RWPE1 (cell line): ENCODE measurements at places on chromosomes 5 and 9.

DNA sequence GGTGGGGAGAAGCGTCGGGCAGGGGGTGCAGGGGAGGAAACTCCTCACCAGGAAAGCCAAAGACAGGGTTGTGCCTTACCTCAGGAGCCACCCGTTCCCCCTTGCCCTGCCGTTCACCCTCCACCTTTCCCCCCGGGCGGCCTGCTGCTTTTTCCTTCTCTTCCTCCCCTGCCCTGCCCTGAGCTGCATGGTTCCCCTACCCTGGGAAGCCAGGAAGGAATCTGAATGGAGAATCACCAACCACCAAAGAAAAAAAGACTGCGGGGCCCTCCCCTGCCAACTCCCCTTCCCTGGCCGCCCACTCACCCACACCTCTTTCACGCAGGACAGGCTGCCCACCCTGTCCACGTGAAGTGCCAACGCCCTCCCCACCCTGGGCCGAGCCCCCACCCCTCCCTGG, 820 bp upstream of the NFX1 start:
- no peak for DNase-seq

GRCh38 chr5:125333416-125333815, 587.0 kb upstream of the ZNF608 start:
- no peak for DNase-seq

- no peak for DNase-seq
Measured at GRCh38 chr9:95506428-95506677, 10.4 kb downstream of the PTCH1 start.

DNA sequence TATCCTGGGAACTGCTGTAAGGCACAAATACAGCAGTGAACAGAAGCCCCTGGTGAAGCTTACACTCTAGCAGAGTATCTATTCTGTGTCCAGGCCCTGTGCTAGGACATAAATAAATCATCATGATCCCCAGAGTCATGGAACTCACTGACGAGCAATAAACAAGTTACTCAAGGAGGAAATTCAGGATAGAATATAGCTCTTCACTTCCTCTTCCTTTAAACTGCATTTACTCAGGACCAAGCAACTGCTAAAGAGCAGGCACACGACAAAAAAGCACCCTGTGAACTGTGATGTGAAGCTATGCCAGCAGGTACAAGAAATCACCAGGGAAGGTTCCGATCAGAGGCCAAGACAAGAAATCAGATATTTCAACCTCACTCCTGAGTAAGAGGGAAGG, 47.8 kb upstream of the NR5A1 start:
- no peak for DNase-seq

DNA sequence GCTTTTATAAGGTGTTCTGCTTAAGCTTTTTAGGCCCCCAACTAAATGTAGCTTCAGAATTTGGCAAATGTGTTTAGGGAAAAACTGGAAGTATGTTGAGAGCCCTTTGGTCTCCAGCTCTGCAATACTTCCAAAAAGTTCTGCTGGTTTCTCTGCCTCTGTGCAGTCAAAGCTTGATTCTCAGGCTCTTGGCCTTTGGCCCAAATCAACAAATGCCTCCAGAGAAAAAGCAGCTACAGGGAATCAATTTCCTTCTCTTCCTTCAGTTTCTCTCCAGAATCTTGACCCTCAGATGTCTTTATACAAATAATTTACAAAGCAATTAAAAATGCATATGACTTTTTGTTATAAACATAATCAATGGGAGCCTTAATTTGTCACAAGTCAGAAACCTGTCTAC, 235.7 kb downstream of the COMMD10 start:
- DNase-seq, result no peak

GRCh38 chr5:173583346-173583745, 33.1 kb downstream of the BOD1 start:
- DNase-seq, result no peak

GRCh38 chr5:126373375-126374108, 49.7 kb upstream of the GRAMD2B start:
- no peak for DNase-seq

DNA sequence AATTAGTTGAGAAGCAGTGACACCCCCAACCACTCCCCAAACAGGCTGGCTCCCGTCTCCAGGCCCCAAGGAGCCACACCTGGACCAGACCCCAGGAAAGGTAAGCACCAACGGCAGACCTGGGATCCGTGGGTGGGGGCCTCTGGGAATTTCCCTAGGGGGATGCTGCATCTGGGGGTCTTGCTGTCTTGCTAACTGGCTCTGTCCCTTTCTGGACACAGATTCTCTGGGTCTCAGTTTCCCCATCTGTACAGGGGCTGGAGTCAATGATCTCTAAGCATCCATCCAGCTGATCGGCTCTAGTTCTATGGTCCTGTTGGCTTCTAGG, 27.9 kb upstream of the IL17B start:
- DNase-seq, result no peak

DNA sequence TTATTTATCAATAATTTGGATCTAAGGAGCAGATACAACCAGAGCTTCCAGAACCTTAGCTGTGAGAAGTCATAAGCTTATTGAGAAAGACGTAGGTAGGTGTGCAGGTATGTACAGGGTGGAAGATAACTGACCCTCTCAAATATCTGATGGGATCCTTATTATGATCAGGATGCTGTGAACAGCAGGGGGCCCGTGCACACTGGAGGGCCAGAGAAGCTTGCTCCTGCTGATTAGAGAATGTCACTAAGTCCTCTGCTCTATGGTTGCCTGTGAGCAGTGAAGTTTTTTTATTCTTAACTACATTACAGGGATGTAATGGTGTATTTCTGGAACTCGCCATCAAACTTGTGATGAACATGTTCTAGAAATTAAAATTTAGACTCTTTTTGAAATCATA, 108.9 kb upstream of the POU5F2 start:
- DNase-seq, result no peak

- no peak for DNase-seq
Measured at GRCh38 chr5:92769978-92770377, 811.0 kb downstream of the NR2F1-AS1 start.

- peak; percentile 56 for DNase-seq
Measured at GRCh38 chr9:129597355-129598088, 23.4 kb downstream of the C9orf50 start.

GRCh38 chr9:96663506-96664120, 8.5 kb upstream of the PRXL2C start:
- DNase-seq, result no peak
